Activated naive CD8-positive, alpha-beta T cell treated with anti-CD3 and anti-CD28 coated beads, Interleukin-2, amount 50 U/mL, for 16 hours (primary cell): ENCODE measurements at places on chromosomes 3 and 15.

GRCh38 chr3:141073580-141073979 is 22.4 kb downstream of the SPSB4 start:
- no peak for DNase-seq

DNA sequence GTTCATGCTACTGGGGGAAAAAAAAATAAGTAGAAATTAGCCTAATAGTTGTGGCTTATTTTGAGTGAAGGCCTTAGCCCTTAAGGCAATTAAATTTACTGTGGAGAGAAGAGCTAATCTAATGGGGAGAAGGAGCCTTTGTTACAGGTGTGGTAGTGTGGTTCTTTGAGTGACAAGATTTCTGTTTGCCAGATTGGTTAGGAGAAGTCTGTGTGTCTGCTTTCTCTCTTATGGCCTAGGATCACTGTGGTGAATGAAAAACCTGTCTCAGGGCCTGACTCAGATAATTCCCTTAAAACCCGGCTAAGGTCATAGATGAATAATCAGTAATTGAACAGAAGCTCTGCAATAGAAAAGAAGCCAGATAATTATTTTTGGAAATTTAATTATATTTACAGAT is 27.0 kb downstream of the OPA1 start:
- DNase-seq = no peak

GRCh38 chr15:38354315-38354929 is 99.5 kb upstream of the FAM98B start:
- no peak for DNase-seq

DNA sequence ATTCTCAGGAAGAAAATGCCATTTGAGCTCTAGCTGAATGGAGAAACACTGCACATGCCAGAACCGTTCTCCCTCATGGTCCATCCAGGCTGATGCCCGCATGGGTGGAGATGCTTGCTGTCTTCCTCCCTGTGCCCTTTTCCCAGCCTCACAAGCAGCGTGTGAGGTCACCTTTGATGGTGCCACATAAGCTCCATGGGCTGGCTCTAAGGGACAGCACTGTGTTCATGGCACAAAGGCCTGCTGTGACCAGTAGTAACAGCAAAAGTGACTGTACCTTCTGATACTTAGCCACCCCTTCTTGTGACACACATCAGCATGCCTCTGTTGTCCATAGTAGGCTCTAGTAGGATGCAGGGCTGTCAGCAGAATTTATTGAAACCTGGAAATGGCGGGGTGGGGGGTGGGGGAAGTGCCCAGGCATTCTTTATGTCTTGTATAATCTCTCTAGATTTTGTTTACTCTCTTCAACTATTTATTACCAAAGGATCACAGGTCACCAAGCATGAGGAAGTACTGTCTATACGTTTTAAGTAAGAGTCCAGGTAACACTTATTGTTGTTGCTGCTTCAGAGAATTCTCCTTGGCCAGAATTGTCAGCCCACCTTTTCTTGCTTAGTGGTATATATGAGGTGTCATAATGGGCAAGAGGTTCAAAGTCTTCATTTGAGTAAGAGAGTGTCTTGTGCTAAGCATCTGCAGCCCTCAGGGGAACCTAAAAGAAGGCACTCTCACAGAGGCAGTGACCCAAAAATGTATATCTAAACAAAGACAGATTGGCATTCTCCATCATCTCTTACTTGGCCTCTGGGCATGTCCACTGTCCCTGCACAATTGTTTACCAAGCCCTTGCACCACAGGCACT is 56.5 kb downstream of the RAB7A start:
- DNase-seq = no peak

- no peak for DNase-seq
These were observed 411.0 kb downstream of the MECOM start for GRCh38 chr3:169252535-169252934.

DNA sequence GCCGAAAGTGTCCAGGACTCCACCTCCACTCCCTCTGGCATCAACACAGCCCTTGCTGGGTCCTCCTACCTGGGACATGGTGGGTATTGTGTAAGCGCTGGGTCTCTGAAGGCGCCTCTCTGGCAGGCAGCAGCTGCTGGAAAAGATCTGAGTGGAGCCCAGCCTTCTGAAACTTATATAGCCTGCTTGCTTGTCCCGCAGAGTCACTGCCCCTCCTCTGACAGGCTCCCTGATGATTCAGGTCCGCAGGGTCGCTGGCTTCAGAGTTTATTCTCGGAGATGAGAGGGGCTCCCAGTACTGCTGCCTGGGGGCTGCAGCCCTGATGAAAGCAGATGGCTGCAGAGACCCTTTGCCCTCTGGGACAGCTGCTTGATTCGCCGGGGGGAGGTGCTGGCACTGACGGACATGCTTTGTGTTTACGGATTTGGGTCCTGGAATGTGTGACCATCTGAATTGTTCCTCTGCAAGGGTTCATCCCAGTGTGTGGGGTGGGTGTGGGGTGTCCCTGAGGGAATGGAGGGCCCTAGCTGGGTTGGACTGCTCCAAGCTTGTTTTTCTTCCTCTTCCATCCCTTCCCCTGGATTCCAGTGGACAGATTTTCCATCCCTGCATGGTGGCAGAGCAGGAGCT is at the start of gene MUSTN1:
TSS of gene MUSTN1 (minus strand) at position 149 of the 631 bp plus-strand sequence. CDS start at position 78, 71 bp downstream.
- DNase-seq = no peak

DNA sequence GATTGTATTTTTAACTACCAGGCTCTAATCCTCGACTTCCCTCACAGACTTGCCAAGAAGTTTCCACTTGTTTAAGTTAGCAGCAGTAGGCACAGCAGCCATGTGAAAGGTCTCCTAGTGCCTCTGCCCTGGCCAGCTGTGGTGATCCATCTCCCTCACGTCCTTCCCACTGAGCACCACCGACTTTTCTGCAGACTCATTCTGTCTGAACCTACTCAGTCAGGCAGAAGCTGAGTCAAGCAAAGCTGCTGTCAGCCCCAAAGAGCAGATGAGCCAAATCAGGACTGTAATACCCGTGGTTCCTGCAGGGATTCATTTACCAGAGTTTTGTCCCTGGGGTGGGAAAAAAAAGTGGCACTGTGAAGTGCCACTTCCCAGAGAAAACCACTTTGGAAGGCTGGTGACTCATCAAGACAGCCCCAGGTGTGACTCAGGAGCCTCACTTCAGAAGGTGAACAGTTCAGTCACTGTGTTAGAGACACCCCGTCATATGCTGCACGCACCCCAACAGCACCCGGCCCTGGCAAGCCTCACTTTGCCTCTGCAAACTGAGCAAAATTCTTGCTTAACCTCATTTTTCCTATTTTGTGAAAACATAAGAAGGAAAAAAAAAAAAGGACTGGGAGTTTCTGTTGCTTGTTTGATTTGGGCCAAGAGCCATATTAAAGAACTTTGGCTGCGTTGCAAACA is 76.0 kb downstream of the WWTR1 start:
- DNase-seq = no peak

DNA sequence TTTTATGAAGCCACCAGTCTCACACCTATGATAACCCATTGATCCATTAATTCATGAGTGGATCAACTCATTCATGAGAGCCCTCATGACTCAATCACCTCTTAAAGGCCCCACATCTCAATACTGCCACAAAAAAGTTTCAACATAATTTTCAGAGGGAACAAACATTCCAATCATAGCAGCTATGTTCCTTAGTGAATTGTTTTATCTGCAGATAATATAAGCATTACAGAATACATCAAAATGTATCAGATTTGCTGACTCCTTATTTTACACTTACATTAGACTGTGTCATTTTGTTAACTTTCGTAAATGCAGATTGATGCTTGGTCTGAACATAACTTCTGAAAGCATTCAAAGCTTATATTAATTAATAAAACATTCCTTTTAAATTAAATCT is 155.3 kb upstream of the MBNL1 start:
- DNase-seq = no peak

DNA sequence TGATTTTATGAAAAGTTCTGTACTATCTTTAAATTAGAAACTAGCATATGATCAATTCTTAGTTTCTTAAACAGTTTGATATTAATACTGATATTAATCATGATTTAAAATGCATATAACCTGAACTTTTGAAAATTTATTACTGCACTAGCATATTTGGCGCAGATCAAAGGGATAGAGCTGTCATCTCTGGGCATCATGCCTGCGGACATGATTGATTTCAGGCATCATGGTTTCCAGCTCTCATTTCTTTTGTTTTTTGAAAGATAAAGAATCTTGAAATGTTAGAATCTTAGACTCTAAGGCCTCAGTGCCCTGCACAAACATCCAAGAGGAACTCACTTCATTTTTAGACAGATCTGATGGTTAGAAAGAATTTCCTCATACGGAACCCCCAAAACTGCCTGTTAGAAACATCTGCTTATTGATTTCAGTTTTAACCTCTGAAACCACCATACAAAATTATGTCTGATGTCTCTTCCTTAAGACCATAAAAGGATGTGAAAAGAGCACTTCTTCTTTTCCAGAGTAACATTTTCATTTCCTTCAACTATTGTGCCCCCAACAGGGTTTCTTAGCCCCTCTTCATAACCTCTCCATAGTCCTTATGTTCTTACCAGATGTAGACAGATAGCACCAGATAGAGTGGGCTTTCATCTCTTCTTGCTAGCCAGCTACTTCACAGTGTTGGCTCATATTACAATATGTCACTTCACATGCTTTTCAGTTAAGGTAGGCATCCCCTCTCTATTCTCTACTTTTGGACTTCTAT is 110.8 kb downstream of the BBX start:
- no peak for DNase-seq

- no peak for DNase-seq
These were observed 308.6 kb downstream of the CLSTN2 start for GRCh38 chr3:140243575-140243974.

DNA sequence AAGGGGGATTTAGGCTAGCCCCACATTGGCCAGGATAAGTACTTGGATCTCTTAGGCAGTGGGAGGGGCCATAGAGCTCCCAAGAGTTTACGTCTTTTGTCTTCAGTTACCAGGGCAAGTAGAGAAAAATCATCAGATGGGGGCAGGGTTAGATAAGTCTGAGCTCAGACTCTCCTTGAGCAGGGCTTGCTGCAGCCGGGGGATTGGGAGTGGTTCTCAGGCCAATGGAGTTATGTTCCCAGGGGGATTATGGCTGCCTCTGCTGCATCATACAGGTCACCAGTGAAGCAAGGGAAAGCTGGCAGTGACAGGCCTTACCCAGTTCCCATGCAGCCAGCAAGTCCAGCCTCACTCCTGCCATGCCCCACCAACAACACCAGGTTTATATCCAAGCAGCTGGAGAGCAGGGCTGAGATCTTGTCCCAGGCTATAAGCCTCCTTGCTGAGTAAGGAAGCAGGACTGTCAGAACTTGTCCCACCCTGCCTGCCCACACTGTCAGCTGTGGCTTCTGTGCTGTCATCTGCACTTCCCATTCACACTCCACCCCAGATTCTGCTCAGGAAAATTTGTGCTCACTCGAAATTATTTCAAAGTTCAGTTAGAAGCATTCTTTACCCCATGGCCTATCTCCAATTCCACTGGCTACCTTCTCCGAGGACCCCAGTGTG is 215.3 kb downstream of the FAM43A start:
- no peak for DNase-seq

- no peak for DNase-seq
These were observed 9.7 kb downstream of the TTC23 start for GRCh38 chr15:99239545-99240198.

- no peak for DNase-seq
These were observed 186.1 kb upstream of the TSC22D2 start for GRCh38 chr3:150221904-150222523.

- DNase-seq = no peak
These were observed 62.3 kb downstream of the ADCY5 start for GRCh38 chr3:123386477-123387040.

DNA sequence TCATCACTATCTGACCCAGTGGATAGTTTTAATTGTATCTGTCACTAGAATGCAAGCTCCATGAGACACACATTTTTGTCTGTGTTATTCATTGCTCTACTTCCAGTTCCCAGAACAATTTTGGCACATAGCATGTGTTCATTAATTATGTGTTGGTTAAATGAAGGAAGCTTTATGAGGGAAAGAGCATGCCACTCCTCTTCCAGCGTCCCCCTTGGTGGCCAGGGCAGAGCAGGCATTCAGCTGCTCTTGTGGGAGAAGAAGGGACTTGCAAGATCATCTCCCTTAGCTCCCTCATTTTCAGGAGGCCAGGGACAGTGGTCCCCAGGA is 489 bp upstream of the GALNT15 start:
- no peak for DNase-seq

GRCh38 chr3:150129166-150129565 is 158.5 kb upstream of the PFN2 start:
- DNase-seq = no peak

DNA sequence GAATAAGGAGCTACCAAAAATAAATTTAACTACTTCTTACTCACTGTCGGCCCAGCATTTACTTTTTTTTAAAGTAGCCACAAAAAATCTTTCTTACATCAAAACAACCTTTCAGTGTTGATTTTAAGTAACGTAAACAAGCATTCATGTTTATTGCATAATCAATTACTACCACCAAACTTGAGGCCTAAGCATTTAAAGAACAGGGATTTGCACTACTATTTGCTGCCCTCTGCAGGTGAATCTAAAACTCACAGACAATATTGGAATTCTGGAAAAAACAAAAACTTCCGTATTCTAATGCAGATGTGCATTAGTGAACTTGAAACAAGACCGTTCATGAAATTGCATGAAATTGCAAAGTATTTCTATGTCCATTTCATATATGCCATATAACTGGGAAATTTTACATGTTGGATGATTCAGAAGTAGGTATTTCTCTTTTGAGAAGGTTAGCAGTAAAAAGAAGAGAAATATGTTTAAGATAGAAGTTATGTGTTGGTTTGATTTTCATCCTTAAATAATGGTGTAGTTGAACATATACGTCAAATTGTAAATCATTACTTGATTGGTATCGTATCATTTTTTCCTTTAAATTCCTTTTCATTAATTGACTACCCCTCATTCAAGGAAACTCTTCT is 55.6 kb downstream of the CGGBP1 start:
- DNase-seq = no peak

GRCh38 chr3:141065258-141065657 is 14.1 kb downstream of the SPSB4 start:
- DNase-seq = no peak

GRCh38 chr3:38690185-38690584 is 40.7 kb upstream of the SCN5A start:
- DNase-seq = no peak

DNA sequence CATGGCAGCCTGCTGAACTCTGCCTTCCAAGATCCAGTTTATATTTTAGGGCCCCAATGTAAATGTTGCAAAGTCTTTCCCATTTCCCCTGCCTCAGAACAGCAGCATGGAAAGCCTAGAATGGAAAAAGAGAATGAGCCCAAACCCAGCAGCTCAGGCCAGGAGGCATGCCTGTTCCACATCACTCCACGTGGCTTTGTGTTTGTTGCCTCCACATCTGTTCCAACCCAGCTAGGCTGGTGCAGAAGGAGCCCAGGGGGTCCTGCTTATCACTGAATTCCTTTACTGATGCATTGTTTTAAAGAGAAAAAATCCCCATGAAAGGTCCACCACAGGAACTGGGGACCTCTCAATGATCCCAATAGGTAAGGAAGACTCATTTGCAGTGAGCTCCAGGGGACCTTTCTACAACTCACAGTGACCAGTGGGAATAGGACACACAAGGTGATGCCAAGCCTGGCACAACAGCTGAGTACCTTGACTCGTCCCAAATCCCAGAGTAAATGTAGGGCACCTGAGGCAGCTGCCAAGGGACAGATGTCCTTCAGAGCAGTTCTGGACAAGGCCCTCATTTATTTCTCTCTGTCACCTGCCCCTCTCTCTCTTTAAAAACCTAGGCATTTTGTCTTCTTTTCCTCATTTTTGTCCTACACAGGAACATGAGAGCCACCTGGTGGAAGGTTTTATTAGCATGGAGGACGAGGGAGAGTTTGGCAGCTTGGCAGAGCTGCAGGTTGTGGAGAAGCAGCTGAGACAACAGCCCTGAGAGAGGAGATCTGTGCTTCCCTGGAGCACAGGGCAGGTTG is 41.7 kb upstream of the ADAMTS17 start:
- DNase-seq = no peak

GRCh38 chr3:101509811-101510210 is 3.2 kb downstream of the SENP7 start:
- DNase-seq = no peak
